ENCODE measurements at places on chromosomes 2 and 18. TPM values are rescaled to one million over a fixed set of nuclear protein-coding genes. Genes with fewer than 3 reads are reported as not detected.

The ZNF892 gene
- total RNA-seq: 3.0 TPM

The RIOK3 gene
- total RNA-seq: 54.8 TPM

The C2orf42 gene
- 10.3 TPM for total RNA-seq

The LHCGR gene
- 0.10 TPM for total RNA-seq

The THOC1 gene
- total RNA-seq: 12.4 TPM

Data from left ventricle myocardium superior (tissue), 1 donor.